Stimulated activated CD4-positive, alpha-beta T cell treated with anti-CD3 and anti-CD28 coated beads, Interleukin-15, amount 100 ng/mL, for 1 hour (primary cell): ENCODE measurements at places on chromosomes 3 and 15.

DNA sequence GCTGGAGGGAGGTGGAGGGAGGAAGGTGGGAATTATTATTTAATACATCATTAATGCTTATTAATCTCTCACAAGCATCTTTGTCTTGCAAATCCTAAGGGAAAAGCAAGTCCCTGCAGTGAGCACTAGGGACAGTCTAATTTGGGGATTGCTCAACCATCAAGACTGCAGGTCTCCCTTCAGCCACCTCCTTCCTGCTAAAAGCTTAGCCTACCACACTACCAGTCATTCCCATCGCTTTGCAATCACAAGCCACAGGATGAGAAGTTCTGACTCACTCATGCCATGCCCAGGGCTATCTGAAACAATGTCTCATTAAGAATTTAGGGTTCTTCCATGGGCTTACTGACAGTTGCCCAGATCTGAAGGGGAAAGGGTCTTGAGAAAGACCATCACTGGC lies 51.0 kb upstream of the EIF1B start:
- DNase-seq: no peak

DNA sequence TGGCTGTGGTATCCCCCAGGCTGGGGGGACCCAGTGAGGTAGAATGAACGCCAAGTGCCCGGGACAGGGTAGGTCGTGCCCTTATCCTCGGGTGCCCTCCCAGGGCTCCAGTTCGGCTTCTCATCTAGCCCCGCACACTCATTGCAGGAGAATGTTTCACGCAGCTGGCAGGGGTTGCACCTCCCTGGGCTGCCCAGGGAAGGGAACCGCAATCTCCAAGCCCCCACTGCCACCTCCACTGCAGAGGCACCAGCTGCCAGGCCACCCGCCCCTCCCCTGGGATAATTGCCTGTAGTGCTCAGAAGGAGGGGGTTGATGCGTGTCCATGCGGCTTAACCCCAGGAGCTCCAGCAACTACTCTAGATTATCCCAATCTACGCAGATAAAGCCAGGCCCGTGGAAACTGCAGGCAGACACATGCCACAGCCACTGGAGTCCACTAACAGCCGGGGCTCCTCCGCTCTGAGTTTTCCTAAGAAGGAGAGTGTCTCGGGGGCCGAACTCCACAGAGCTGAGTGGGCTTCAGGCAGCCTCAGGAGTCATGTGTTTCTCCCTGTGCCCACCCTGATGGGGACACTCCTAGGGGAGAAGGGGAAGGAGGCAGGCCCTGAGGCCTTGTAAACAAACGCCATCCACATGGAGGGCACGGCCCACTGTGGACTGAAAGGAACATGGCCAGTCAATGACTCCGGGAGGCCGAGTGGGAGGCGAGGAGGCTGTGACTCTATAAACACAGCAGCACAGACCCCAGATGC lies 137.2 kb upstream of the IQSEC1 start:
- DNase-seq: no peak

GRCh38 chr3:15180042-15180611 lies 25.9 kb upstream of the CAPN7 start:
- DNase-seq: no peak

GRCh38 chr3:129118745-129119144 lies 2.9 kb downstream of the RAB43 start:
- DNase-seq: no peak

GRCh38 chr3:186170516-186170915 lies 61.6 kb upstream of the ETV5 start:
- no peak for DNase-seq

DNA sequence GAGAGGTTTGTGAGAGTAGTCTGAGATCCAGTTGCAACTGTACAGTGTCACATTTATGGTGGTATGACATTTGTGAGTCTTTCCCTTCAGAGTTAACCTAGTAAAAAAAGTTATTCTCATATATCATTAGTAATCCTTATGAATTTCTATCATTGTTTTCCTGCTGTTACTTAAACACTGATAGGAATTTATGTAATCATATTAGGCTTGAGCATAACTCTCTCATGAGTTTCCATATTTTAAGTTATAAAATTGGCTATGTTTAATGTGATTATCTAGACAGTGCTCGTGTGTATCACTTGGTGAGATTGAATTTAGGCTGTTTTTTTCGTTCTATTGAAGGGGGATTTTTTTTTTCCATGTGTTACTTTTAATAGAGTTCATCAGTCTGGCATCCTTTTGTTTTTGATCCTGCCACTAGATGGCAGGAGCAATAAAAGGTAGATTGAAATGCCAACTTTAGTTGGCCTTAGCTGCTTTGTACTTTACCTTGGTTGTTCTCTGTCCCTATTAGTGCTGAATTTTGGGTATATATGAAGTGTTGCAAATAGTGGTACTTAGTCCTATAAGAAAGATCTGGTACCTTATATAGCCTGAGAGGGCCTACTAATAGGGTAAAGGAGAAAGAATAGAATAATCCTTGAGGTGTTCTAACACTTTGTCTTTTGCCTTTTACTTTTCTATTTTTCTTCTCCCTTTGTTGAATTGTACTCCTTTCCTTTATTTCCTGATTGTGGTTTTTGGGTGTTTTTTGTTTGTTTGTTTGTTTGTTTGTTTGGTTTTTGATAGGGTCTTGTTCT lies 17.9 kb downstream of the STT3B start:
- DNase-seq: no peak

GRCh38 chr3:23916152-23916885 lies 471 bp downstream of the NKIRAS1 start:
- DNase-seq: no peak

GRCh38 chr3:13088028-13089006 lies 15.1 kb upstream of the IQSEC1 start:
- no peak for DNase-seq

- DNase-seq: no peak
Measured at GRCh38 chr15:82963471-82964341, 11.2 kb upstream of the HOMER2 start.

DNA sequence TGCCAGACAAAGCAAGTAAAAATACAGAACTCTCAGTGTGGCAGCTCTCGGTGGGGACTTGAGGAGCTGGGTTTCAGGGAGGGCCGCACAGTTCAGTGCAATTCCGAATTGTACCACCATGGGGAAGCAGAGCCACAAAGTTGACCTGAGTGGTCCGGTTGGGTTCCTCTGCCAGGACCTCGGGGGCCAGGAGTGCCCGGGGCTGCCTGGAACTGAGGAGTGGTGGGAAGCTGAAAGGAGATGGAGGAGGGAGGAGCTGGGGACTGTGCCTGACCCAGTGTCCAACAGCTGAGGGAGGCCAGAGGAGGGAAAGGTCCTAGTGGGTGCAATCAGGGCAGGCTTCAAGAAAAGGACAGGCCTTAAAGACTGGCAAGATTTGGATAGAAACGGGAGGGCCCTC lies 32.2 kb upstream of the TRH start:
- DNase-seq: no peak

GRCh38 chr3:125116311-125117080 lies 60.7 kb upstream of the HEG1 start:
- no peak for DNase-seq

- DNase-seq: no peak
Measured at GRCh38 chr15:80204231-80204630, 47.8 kb downstream of the CTXND1 start.

GRCh38 chr3:55218577-55218976 lies 268.5 kb downstream of the WNT5A start:
- no peak for DNase-seq

DNA sequence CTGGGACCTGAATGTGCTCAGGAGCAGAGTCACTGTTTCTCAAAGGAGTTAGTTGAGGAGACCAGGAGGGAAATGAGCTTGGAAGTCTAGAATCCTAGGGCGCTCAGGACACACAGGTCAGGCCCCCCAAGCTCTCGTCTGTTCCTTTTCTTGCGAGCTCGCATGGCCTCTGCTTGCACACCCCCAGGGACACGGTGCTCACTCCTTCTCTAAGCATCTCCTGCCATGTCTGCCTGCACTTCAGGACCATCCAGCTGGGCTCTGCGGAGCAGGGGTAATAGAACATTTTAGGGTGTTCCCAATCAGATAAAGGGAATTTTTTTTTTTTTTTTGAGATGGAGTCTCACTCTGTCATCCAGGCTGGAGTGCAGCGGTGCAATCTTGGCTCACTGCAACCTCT lies 213.2 kb downstream of the XXYLT1 start:
- DNase-seq: no peak

GRCh38 chr15:63294359-63294758 lies 17.0 kb downstream of the APH1B start:
- DNase-seq: no peak

- no peak for DNase-seq
Measured at GRCh38 chr15:72604794-72605193, 49.7 kb upstream of the GOLGA6B start.

GRCh38 chr15:37794947-37795346 lies 139.5 kb upstream of the TMCO5A start:
- DNase-seq: no peak

GRCh38 chr3:123791417-123791816 lies 92.7 kb downstream of the MYLK start:
- DNase-seq: no peak

DNA sequence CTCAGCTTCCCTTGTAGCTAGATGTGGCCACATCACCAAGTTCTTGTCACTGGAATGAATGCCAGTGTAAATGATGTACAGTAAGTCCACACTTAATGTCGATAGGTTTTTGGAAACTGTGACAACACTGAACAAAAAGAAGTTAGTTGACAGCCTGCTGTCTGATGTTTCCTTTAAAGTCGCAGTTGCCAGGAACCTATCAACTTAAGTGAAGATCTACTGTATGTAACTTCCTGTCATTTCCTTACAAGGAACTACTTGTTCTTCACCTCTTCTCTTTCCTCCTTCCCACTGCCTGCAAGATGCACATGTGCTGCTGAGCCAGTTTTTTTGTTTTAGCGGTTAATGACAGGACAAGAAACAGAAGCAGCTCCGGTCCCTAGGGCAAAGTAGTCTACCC lies 44.6 kb downstream of the HDGFL3 start:
- no peak for DNase-seq

GRCh38 chr3:13042715-13043271 lies 30.4 kb downstream of the IQSEC1 start:
- DNase-seq: no peak

GRCh38 chr3:147384210-147385058 lies 21.9 kb downstream of the ZIC4 start:
- no peak for DNase-seq

DNA sequence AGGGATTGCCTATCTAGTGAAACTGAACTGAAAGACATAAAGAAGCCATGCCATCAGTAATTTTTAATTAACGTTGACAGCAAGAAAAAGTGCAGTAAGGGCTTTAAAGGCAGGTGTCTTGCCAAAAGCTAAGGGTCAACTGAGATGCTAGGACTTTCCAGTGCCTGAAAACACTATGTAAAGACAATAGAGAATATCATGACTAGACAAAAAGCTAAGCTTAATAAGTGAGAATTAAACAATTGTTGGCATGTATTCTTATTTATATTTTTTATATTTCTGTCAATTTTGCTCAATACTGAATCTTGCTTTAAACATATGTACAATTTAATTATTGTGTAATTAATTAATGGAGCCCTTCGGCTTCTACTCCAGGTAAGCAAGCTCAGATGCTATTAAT lies 803.1 kb downstream of the IGSF11 start:
- DNase-seq: no peak

DNA sequence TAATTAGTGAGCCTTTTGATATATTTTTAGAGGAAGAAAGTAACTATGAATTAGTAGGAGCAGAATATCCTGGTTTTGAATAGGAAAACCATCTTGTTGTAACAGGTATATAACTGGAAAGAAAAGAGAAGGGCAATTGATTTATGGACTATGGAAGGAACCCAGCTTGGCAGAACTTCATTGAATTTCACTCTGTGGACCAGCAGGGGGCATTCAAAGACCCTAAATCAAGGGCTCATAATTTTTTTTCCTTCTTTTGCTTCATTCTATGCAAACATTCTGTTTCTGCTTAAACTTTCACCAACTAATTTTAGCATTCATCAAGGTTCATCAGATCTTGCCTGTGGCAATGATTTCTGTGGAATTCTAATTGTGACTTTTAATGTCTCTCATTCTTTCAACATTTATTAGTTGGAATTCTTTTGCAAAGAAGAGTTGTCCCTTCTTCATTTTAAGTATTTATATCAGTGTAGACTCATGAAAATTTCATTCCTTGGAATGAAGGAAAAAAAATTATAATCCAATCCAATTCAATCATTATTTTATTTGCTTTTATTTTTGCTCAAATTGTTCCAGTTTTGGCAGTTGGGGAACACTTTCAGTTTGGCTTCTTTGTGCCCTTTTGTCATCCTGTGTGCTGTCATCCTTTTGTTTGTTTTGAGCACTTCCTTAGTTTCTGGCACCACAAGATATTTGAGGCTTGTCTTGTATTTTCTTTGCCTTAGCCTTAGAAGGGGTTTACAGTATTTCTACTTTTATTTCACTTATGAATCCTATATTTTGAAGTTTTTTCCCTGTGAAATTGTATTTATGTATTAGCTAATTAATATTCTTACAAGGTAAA lies 30.4 kb downstream of the NXPE3 start:
- no peak for DNase-seq

DNA sequence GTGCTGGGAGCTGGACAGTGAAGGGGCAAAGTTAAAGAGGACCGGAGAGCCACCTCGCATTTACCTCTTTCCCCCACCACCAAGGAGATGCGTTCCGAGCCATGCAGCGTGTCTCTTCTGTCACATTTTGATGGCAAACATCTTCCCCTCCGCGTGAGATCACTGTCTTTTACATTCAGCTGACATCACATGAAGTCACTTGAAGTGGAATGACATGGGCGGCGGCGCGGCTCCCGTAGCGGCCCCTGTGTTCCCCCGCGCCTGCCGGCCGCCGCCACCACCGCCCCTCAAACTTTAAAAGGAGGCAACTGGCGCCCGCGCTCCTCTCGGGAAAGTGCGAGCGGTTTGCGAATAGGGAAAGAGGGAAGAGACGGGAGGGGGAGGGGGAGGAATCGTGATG lies at the start of gene FEZF2:
TSS of gene FEZF2 (minus strand) at position 336 of the 400 bp plus-strand sequence. CDS start 682 bp downstream, outside the sequence.
- DNase-seq: no peak

GRCh38 chr3:188827576-188827975 lies 344.2 kb upstream of the TPRG1 start:
- no peak for DNase-seq

- DNase-seq: no peak
Measured at GRCh38 chr3:76096836-76097588, 311.7 kb upstream of the ZNF717 start.

GRCh38 chr3:24520976-24521419 lies 26.3 kb upstream of the THRB start:
- DNase-seq: no peak

- no peak for DNase-seq
Measured at GRCh38 chr3:71987828-71988227, 202.9 kb upstream of the PROK2 start.

- DNase-seq: no peak
Measured at GRCh38 chr3:30686176-30686575, 79.8 kb downstream of the TGFBR2 start.

- DNase-seq: no peak
Measured at GRCh38 chr15:58352026-58352929, 79.5 kb upstream of the LIPC start.
